ENCODE measurements at places on chromosomes 7 and 10.

- DNase-seq, result no peak
Observed at GRCh38 chr10:29961351-29961750, 98.0 kb downstream of the JCAD start.

DNA sequence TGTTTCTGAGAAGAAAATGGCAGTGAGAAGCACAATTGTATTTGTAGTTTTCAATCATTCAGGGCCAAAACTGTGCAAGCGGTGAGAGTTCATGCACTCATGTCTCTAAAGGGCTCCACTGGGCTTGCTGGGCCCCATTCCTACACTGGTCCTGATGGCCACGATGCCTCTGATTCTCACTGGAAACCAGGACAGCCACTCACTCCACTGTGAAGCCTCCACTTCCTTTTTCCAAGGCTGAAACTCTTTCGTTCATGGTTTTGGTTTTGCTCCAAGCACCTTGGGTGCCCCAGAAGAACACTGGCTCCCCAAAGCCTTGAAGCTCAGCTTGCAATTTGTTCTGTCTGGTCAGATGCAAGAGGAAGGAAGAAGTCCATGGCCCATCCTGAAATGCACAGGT, 390.0 kb upstream of the MKI67 start:
- DNase-seq, result no peak

GRCh38 chr10:24113901-24114300, 95.0 kb upstream of the KIAA1217 start:
- no peak for DNase-seq

GRCh38 chr10:16848562-16849154, 31.4 kb upstream of the RSU1 start:
- no peak for DNase-seq

All from SW480 (cell line).